ENCODE measurements at places on chromosomes 5 and 9.

DNA sequence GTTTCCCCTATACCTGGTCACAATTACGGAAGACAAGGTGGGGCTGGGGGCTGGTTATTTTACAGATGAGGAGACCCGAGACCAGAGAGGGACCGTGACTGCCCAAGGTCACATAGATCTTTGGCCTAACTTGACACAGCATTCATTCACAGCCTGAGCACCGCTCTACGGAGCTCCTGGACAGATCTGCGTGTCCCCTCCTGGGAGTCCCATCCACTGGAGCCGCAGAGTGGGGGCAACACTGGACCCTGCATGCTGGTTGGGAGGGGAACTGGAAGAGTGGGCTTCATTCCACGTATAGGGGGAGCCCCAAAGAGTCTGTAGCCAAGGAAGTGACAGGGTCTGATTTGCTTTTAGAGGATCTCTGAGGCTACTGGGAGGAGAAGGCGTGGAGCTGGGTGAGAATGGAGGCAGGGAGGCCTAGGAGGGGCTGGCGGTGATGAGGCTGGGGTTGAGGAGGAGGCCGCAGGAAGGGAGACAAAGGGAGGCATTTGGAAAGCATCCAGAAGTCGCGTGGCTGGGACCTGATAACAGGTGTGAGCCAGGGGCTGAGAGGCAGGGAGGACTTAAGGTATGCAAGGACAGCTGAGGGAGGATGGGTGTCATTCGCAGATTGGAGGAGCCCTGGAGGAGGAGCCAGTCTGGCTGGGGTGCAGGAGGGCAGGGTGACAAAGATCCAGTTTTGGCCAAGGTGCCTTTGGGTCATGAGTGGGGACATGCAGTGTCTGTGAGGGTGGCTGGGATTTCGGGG is 64.3 kb upstream of the IER5L start:
- DNase-seq: no peak

DNA sequence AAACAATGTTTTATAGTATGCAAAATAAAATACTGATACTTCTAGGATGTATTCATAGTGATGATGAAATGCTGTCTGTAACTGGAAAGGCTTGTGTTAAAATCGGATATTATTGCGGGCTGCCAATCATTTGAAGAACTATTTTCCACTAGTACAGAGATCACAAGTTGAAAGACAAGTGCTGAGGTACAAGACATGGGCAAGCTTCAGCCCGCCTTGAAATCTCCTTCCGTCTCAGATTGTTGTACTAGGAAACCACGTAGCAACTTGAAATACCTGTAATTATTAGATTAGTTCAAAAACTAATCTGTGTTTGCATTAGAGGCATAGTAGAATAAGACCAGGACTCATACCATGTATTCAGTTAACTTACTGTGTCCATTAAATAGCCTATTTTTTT is 218.2 kb downstream of the ARHGEF28 start:
- no peak for DNase-seq

DNA sequence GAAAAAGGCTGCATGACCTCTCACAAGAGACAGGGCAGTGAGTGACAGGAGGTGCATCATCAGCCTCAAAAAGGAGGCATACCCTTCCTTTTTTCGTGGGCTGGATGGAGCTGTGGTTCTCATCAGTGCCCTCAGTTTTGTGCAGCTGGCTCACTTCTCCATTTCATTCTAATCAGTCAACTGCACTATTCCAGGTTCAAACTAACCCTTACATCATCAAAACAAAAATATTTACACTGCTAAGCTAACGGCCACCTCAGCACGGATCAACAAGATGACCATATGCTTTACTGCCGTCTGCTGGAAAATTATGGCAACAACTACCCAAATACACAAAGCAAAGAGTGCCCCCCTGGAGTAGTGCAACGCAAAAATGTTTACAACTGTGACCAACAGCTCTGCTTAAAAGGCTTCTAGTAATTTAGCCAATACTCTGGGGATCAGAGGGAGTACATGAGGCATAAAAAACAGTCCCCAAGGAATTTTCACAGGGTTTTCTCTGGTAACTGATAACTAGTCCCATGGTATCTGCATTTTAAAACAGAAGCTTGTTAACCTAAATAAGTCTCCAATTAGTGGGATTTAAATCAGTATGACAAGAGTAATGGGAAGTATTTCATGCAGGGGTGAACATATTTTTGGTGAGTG is 10.8 kb downstream of the KCNV2 start:
- peak; percentile 7 for DNase-seq

- no peak for DNase-seq
These were observed 861 bp downstream of the MTX3 start for GRCh38 chr5:79990205-79990597.

DNA sequence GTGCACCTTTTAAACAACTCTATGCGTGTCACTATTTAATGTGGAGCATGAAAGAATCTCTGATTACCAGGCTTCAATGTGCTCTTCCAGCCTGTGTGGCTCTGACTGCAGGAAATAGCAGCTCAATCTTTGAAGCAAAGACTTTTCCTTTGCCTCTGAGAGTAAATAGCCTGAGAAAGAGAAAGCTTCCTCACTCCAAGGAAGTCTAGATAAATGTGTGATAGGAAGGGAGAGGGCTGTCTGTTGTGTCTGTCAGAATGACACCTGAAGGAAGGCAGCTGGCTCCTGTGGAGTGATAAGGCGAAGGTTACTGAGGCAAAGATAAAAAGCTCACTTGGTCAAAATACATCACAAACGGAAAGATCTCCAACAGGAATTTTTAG is 205.3 kb upstream of the HAPLN1 start:
- DNase-seq: no peak

DNA sequence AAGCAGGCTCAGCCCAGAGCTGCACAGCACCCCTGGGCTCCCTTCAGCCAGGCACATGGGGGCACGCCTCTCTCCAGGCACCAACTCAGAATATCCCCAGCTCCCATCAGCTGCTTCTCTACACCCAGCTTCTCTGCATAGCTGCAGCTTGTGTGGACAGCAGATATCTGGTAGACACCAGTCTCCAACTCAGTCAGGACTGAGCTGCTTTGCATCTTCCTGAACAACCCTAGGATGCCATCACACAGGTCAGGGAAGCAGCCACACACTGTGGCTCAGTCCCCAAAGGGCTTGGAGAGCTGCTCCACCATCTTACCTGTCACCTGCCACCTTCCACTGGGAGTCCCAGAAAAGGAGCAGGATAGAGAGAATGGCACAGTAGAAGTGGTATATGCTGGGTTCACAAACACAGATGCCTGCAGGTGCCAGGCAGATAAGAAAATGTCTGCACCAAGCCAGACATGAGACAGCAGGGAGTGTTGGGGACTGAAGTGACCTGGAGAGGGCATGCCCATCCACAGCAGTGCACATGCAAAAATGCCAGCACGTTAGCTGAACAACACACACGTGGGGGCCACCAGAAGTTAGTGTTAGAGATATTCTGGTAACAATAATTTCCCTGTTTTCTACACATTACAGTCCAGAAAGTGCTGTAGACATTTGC is 42.0 kb downstream of the THBS4 start:
- DNase-seq: no peak

GRCh38 chr9:89746385-89747116 is 141.7 kb downstream of the GADD45G start:
- DNase-seq: no peak

DNA sequence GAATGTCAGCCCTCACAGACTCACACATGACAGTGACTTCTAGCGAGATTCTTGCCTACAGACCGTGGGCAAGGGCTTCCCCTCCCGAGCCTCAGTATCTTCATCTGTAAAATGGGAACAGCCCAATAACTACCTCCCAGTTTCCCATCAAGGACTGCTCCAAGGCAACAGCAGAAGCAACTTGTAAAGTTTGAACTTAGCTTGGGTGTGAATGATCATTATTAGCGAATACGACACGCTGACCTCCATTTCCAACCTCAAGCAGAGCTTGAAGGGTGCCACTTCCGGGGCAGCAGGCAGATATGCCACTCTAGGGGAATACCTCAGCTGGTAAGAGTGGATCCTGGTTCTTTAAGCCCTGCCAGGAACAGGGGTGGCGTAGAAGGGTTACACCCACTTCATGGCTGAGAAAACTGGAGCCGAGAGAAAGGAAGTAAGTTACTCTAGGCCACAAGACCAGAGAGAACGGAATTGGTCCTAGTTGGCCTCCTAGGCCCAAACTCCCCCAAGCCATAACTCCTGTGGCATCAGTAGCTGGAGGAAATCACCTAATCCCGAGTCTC is 2.0 kb downstream of the RNF44 start:
- no peak for DNase-seq

DNA sequence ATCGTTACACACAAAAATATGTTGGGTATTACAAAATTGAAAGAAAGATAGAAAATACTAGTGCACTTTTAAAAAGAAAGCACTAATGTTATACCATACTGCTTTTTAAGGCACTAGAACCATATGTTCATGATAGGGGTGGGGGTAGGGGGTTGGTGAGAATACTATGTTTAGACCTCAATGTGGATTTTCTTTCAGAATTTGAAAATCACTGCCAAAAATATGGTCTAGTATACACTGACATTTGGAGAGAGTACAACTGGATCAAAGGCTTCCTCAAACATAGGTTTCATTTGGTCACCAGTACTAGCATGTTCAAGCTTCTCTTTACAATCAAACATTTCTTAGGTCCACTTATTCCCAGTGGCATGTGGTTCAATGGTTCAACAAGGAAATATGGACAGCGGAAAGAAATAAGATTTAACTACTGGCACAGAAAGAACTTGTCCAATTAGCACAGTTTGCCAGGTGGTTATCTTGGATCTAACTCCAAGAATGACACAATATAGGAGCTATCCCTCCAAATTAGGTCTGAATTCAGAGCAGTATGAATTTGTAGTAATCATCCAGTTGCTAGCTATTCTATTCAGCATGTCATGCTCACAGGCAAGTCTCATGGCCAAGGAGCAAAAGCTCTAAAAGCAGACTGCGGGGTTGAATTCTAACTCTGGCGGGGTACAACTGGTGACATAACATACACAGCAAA is 139.3 kb downstream of the SLC24A2 start:
- DNase-seq: no peak

DNA sequence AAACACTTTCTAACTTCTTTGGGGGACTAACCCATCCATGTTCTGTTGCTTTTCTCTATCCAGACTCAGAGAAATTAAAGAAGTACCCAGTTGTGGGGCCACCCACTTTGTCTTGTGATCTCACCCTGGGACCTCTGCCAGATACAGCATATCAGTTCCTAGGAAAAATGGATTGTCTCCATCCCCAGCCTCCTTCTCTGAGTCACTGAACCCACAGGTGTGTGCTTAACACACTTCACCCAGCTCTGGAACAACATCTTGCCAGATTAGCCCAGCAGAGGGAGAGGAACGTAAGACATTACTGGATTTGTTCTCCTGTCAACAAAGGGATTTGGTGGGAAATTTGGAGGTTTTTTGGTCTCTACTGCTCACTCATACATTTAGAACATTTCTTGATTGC is 19.2 kb downstream of the FAM240B start:
- DNase-seq: no peak

GRCh38 chr5:149727336-149728035 is 2.6 kb upstream of the PPARGC1B start:
- DNase-seq: no peak

DNA sequence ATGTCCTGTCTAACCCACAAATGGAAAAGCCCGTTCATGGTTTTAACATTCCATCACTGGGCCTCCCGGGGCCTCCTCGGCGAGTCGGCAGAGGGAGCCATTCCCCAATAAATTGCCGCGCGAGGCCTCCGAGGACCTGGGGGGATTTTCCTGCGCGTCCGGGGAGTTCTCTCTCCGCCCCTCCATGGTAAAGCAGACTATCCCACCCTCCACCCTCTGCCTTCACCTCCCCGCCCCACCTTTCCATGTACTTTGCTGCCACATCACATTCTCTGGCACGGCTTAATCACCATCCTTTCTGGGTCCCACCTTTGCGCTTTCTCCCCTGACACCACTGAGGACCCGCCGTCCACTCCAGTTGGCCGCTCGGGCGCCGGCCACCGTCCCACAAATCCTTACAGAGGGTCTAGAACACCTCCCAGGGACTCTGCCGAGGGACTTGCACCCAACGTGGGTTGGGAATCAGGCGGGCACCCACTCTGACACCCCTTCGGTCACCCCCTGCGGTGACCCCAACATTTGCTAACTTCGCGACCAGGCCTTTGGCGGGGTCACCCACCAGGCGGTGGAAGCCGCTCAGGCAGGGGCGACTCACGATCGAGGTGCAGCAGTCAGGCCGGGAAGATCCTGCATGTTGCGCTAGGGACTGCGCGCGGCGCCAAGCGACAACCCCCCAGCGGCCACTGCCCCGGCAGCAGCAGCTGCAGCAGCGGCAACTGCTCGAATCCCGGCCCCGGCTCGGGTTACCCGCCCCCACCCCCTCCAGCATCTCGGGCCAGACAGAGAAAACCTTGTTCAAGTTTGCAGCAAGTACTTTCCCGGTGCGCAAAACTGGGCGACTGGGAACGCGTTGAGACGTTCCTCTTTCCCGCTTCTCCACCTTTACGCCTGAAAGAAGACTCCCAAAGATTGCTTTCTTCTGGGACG is at the start of gene MEGF10:
Gene MEGF10 (plus strand): TSS at position 778 of the 927 bp plus-strand sequence. CDS start 40,513 bp downstream, outside the sequence.
- peak; percentile 75 for DNase-seq

GRCh38 chr5:72281764-72282499 is 38.1 kb downstream of the MRPS27 start:
- no peak for DNase-seq

DNA sequence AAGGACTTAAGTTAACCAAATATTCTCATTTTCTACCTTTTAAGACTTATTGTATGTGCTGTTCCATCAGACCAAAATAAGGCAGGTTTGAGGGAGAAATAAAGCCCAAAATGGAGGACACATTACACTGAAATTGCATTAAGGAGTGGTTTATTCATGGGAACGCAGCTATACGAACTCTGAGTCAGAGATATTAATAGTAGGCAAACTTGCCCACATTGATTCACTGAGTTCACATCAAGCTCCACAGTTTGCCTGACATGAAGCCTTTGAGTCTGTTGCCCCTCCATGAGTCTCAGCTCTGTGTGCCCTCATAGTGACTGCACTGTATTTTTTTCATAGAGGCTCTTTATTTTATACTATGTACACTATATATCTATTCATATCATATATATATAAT is 135.0 kb upstream of the SNX2 start:
- no peak for DNase-seq

GRCh38 chr5:5738797-5739489 is 316.5 kb downstream of the ICE1 start:
- DNase-seq: no peak

- DNase-seq: peak; percentile 65
These were observed at the start of gene ZNF608 for GRCh38 chr5:124745928-124746915. Gene ZNF608 (minus strand): TSS chr5:124746639. CDS start chr5:124744989, 1,650 bp downstream.

GRCh38 chr5:169706758-169707450 is 69.8 kb downstream of the DOCK2 start:
- no peak for DNase-seq

- no peak for DNase-seq
These were observed 81.0 kb downstream of the WWC1 start for GRCh38 chr5:168372356-168372946.

DNA sequence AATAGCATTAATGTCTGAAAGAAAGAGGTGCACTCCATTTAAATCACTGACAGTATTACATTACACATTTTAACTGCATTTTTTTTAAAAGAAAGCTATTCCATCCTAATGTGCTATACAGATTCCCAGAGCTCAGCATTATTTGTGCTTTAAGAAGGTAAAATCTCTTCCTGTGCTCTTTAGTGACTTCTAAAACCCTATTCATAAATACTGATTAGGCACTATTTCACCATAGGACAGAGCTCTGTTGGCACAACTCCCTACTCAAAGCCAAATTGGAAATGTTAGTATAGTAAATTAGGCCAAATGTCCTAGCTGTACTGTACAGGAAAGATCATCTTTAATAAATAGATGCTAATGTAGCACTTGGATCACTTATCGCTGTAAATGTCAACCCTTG is 262.5 kb downstream of the TUSC1 start:
- no peak for DNase-seq

Data from hippocampal formation (tissue), 2 donors.